ENCODE measurements at places on chromosomes 2 and 18. TPM values are rescaled to one million over a fixed set of nuclear protein-coding genes. Genes with fewer than 3 reads are reported as not detected.

Gene FOSL2
- total RNA-seq = 134 TPM

DNA sequence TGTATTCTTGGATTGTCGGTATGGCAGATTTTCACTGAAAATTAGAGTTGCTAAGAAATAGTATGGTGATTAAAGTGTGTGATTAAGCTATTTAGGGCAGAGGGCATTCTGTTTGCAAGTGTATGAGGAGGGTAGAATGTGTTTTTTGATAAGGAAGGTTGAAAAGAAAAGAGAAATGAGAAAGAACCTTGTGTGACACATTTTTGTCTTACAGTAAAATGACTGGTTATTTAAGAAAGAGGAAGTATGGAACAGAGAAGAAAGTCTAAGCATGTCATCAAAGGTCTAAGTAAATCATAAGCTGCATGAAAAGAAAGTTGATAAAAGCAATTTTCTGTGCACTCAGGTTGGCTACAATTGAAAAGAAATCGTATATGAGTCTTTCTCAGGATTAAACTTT is 5.2 kb upstream of the RSAD2 start:
- no peaks in the 10 kb centered on the region for H3K36me3 ChIP-seq
- no peak overlapping the region for H3K4me3 ChIP-seq
- DNase-seq = no peak
- no peak overlapping the region for H3K27ac ChIP-seq
- H3K4me1 ChIP-seq = no peaks in the 10 kb centered on the region
- H3K27me3 ChIP-seq = no peaks in the 10 kb centered on the region

GRCh38 chr2:51534166-51534565 is 502.2 kb upstream of the NRXN1 start:
- no peaks in the 10 kb centered on the region for H3K4me1 ChIP-seq
- no peak overlapping the region for H3K4me3 ChIP-seq
- H3K27ac ChIP-seq = no peak overlapping the region
- DNase-seq = no peak

GRCh38 chr2:109164311-109164710 is 35.3 kb downstream of the SH3RF3 start:
- H3K4me3 ChIP-seq = no peak overlapping the region
- peak overlapping the region; percentile 10 for H3K27ac ChIP-seq

- H3K4me1 ChIP-seq = no peaks in the 10 kb centered on the region
- no peaks in the 10 kb centered on the region for H3K27me3 ChIP-seq
- H3K36me3 ChIP-seq = no peaks in the 10 kb centered on the region
- H3K27ac ChIP-seq = peak overlapping the region; percentile 39
- peak; percentile 83 for DNase-seq
Measured at GRCh38 chr2:173448938-173449471, 94.3 kb downstream of the CDCA7 start.

DNA sequence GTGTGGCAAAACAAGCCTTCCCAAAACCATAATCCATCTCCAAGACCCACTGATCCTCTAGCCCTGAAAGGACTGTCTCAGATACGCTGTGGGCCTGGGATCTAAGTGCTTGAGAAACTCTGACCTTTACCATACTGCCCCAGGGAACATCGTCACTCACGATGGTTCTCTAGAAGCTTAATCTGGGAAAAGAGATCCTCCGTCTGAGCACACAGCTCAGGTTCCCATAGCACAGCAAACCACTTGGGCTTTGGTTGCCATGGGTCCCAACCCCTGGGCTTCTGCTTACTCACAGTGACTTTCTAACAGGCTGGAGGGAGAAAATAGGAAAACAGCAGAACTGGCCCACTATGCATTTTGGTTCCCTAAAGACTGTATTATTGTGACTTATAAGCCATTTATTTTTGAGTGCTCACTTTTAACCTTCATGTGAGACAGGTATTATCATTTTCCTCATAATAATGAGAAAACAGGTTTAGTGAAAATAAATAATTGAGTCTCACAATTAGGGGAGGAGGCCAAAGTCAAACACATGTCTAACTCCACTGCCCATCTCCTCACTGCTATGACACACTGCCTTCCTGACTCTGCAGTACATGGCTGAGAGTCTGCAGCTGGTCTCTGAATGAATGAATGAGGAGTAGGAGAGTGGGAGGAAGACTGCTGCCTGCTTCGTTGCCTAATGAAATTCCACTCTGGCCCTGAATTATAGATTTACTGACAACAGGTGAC is 46.7 kb downstream of the REEP1 start:
- H3K27ac ChIP-seq = peak overlapping the region; percentile 29
- no peaks in the 10 kb centered on the region for H3K27me3 ChIP-seq
- no peak overlapping the region for H3K4me3 ChIP-seq
- DNase-seq = no peak
- no peaks in the 10 kb centered on the region for H3K4me1 ChIP-seq

- DNase-seq = no peak
- no peaks in the 10 kb centered on the region for H3K27me3 ChIP-seq
- H3K4me3 ChIP-seq = no peak overlapping the region
- H3K36me3 ChIP-seq = no peaks in the 10 kb centered on the region
- H3K27ac ChIP-seq = no peak overlapping the region
Measured at GRCh38 chr2:152051436-152051835, 47.4 kb downstream of the CACNB4 start.

Gene RBM44
- 2.5 TPM for total RNA-seq

GRCh38 chr2:33784488-33784887 is 185.4 kb upstream of the FAM98A start:
- H3K27me3 ChIP-seq = no peaks in the 10 kb centered on the region
- no peaks in the 10 kb centered on the region for H3K36me3 ChIP-seq
- H3K4me1 ChIP-seq = no peaks in the 10 kb centered on the region
- H3K4me3 ChIP-seq = no peak overlapping the region

Gene STAMBP
- total RNA-seq = 31.8 TPM

- no peaks in the 10 kb centered on the region for H3K27me3 ChIP-seq
- H3K36me3 ChIP-seq = no peaks in the 10 kb centered on the region
- H3K27ac ChIP-seq = peak overlapping the region; percentile 71
- no peaks in the 10 kb centered on the region for H3K4me1 ChIP-seq
- peak overlapping the region; percentile 22 for H3K4me3 ChIP-seq
Measured at GRCh38 chr2:223613017-223613950, 11.1 kb upstream of the SCG2 start.

Gene SALL3
- not detected for total RNA-seq

DNA sequence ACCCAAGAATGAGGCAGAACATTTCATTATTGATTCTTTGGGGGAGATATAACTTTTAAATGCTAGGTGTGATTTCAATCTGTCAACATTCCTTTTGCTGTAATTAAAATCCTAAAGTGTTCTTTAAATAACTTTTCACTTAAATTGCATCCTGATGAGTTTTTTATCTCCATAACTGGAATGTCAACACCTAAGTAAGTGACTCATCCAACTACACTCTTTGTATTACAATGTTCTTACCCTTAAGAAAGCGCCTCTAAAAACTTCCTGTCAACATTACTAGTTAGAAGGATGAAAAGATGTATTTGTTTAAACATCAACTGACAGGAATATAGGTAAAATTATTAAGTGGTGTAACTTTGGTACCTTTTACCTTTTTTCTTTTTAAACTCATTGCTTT is 1657.0 kb downstream of the LRP1B start:
- H3K4me3 ChIP-seq = no peak overlapping the region
- no peaks in the 10 kb centered on the region for H3K27me3 ChIP-seq
- no peak for DNase-seq
- no peak overlapping the region for H3K27ac ChIP-seq
- no peaks in the 10 kb centered on the region for H3K36me3 ChIP-seq

DNA sequence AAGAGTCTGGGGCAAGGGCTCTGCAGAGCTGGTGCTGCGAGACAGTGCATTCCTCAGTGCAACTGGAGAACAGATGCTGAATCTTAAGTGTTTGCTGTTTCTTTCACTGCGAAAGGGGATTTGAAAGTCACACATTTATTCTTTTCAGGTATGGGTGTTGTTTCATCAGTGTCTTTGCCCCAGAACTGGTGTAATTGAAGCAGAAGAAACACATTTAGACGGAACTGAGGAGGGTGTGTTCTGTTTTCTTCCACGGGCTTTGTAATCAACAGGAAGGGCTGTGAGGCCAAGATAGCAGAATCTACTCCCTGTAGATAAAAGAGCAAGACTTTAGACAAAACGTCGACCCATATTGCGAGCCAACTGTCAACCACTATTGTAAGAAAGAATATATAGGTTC is 151.9 kb downstream of the EPHA4 start:
- DNase-seq = no peak
- H3K27me3 ChIP-seq = no peaks in the 10 kb centered on the region
- H3K4me1 ChIP-seq = no peaks in the 10 kb centered on the region
- H3K27ac ChIP-seq = no peak overlapping the region

GRCh38 chr2:119333833-119334232 is 32.8 kb downstream of the C2orf76 start:
- H3K27ac ChIP-seq = no peak overlapping the region
- no peaks in the 10 kb centered on the region for H3K4me1 ChIP-seq
- no peak overlapping the region for H3K4me3 ChIP-seq
- peaks cover 3% of the 10 kb centered on the region for H3K36me3 ChIP-seq

DNA sequence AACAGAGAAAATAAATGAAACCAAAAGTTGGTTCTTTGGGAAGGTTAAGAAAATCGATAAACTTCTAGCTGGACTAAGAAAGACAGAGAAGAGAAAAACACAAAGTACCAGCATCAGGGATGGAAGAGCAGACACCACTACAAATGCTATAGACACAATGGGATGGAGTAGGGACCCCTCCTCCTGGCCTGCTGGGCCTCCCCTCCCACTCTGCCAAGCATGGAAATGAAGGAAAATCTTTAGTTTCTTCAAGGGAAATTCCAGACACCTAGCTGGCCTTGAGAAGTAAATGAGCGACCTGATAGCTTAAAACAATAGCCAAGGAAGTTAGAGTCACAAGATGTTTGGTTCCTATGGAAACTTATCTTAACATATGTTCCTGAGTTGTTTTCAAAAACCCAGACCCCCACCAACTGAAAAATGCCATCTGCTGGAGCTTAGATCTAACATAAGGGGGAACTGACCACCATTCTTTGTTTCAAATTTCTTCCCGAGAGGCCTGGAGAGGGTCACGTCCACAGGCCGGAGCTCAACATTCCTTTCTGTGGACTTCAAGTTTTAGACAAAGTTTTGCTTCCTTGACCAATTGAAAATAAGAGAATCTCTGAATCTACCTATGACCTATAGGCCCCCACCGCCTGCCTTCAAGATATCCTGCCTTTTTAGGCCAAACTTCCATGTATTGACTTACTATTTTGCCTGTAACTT is 101.9 kb downstream of the BIN1 start:
- no peaks in the 10 kb centered on the region for H3K4me1 ChIP-seq
- no peak overlapping the region for H3K27ac ChIP-seq
- no peak overlapping the region for H3K4me3 ChIP-seq
- H3K36me3 ChIP-seq = no peaks in the 10 kb centered on the region
- DNase-seq = no peak

Gene MERTK
- 10.6 TPM for total RNA-seq

- no peak overlapping the region for H3K27ac ChIP-seq
- H3K27me3 ChIP-seq = no peaks in the 10 kb centered on the region
- DNase-seq = no peak
- H3K4me3 ChIP-seq = no peak overlapping the region
- no peaks in the 10 kb centered on the region for H3K36me3 ChIP-seq
Measured at GRCh38 chr2:143219266-143219665, 90.0 kb downstream of the ARHGAP15 start.

- H3K27me3 ChIP-seq = no peaks in the 10 kb centered on the region
- no peak overlapping the region for H3K4me3 ChIP-seq
- H3K4me1 ChIP-seq = no peaks in the 10 kb centered on the region
- DNase-seq = no peak
- no peaks in the 10 kb centered on the region for H3K36me3 ChIP-seq
Measured at GRCh38 chr2:9793156-9793917, 49.9 kb upstream of the TAF1B start.

Gene BOK
- 23.4 TPM for total RNA-seq

Gene PROKR1
- total RNA-seq = not detected

Gene UGT1A5
- not detected for total RNA-seq

DNA sequence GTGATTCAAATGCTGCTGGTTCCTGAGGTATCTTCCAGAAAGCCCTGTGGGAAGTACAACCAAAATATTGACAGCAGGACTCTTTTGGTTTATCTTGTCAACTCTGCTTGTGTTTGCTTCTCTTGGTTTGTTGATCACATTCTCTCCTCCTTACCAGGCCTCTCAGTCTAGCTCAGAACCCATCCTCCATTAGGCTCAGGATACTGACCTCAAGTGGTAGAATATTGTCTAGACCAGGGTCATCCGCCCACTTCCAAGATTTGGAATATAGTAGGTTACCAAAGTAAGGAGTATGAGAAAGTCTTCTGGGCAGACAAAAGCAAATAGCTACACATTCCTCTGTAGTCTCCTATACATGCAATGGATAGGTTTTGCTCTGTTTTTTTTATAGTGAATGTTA is 56.6 kb downstream of the XIRP2 start:
- no peaks in the 10 kb centered on the region for H3K27me3 ChIP-seq
- no peak for DNase-seq
- H3K4me1 ChIP-seq = no peaks in the 10 kb centered on the region
- no peak overlapping the region for H3K27ac ChIP-seq
- H3K4me3 ChIP-seq = no peak overlapping the region

Gene XDH
- total RNA-seq = 0.35 TPM

DNA sequence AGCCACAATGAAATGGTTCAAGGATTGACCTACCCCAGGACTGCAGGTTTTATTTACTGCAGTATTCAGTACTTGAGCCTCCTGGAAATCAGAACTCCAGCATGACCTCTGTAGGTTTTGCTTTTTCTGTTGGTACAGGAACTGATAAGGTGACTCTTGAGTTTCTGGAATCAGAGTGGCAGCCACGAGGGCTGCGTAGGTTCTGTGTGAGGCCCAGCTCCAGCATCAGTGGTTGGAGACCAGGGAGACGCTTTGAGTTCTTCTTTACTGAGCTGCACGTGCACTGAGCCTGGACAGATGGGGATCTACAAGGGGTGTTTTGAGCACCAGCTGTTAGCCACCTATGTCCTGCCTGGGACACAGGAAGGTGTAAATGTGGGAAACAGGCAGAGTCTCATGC is 222.7 kb upstream of the EPAS1 start:
- H3K27me3 ChIP-seq = no peaks in the 10 kb centered on the region
- H3K4me1 ChIP-seq = no peaks in the 10 kb centered on the region
- no peak overlapping the region for H3K4me3 ChIP-seq
- no peaks in the 10 kb centered on the region for H3K36me3 ChIP-seq
- DNase-seq = no peak

GRCh38 chr2:215758691-215759090 is 254.7 kb downstream of the MREG start:
- H3K36me3 ChIP-seq = no peaks in the 10 kb centered on the region
- no peak for DNase-seq
- peak overlapping the region; percentile 48 for H3K27ac ChIP-seq

DNA sequence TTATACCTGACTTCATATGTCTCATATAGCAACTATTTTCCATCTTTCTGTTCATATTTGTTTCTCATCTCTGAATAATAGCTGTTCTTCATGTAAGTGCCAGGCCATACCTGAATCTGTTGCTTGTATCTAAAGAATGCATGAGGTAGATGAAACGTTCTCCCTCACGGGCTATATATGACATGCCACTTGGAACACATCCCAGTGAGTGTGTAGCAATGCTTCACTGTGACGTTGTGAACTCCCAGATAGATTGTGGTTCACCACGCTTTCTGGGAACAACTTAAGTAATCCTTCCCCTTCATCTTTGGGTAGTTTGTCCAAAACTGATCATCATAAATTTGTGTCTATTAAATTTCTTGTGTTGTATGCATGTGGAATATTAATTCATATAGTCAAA is 60.1 kb downstream of the RDH14 start:
- H3K4me1 ChIP-seq = no peaks in the 10 kb centered on the region
- H3K27me3 ChIP-seq = no peaks in the 10 kb centered on the region
- H3K4me3 ChIP-seq = no peak overlapping the region
- no peak for DNase-seq
- H3K36me3 ChIP-seq = no peaks in the 10 kb centered on the region

GRCh38 chr18:32278177-32278799 is 88.4 kb downstream of the MEP1B start:
- no peaks in the 10 kb centered on the region for H3K4me1 ChIP-seq
- H3K27ac ChIP-seq = no peak overlapping the region
- no peaks in the 10 kb centered on the region for H3K36me3 ChIP-seq
- no peaks in the 10 kb centered on the region for H3K27me3 ChIP-seq
- DNase-seq = no peak
- no peak overlapping the region for H3K4me3 ChIP-seq

Gene SKA1
- 0.73 TPM for total RNA-seq

Gene TBR1
- total RNA-seq = not detected
